ENCODE measurements at places on chromosomes 12 and 14.

DNA sequence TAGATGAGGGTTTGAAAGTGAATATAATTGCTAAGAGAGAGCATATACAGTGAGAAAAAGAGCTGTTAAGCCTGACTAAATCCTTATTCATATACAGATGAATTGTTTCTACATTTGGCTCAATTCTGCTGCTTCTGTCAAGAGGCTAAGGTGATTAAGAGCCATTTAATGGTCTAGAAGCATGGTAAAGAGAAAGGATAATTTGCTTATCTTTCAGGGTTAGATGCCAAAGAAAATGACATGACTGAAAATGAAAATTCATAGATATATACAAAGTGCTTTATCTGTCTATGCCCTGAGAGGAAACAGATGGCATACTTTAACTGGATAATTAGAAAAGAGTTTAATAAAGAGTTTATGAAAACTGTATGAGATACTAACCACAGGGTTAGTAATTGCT is 834.9 kb downstream of the SLC6A15 start:
- DNase-seq, result peak; percentile 19

- DNase-seq, result no peak
These were observed 218.7 kb downstream of the DIO2 start for GRCh38 chr14:79992407-79993198.

GRCh38 chr14:88380405-88380804 is 5.1 kb upstream of the SPATA7 start:
- DNase-seq, result peak; percentile 6

DNA sequence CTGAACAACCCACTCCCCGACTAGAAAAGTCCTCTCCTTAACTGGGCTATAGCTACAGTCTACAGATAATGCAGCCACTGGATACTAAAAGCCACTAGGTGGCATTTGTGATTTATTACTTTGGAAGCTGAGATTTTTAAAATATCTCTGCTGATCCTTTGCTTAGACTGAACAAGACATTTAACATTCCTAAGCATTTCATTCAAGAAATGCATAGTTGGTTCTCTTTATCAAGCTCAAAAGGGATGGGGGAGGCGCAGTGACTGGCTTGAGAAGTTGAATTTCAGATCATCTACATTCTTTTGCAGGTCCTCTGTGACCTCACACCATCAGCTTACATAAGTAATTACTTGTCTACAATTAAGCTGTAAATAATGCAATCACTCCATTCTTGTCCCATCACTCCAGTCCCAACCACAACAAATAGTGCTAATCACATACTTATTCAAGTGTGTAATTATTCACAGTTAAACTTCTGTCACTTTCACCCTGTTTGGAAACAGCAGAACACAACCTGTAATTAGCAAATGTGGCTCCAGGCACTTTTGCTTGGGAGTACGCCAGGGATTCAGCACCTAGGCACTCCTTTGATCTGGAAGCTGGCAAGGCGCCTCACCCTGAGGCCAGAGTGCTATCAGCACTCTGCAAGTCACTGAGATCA is 203.6 kb downstream of the NOVA1 start:
- DNase-seq, result peak; percentile 41
